NCI-H82 (cell line): ENCODE measurements at places on chromosomes 7 and 10.

DNA sequence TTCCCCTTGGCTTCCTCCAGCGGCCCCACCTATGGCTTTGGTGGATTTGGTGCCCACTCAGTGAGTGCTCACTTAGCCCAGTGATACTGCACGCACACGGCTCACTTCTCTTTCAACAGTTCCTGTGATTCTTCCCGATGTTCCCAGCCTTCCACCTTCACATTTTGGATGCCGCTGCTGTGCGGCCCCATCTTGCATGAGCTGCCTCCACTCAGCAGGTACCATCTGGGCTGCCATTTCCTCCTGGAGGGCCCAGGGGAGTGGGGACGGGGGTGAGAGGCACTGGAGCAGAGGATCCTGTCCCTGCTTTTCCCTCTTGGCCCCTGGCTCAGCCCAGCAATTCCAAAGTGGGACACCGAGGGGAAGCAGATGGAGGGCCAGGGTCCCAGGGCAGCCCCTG is 323.3 kb upstream of the ZNF32 start:
- DNase-seq: no peak

DNA sequence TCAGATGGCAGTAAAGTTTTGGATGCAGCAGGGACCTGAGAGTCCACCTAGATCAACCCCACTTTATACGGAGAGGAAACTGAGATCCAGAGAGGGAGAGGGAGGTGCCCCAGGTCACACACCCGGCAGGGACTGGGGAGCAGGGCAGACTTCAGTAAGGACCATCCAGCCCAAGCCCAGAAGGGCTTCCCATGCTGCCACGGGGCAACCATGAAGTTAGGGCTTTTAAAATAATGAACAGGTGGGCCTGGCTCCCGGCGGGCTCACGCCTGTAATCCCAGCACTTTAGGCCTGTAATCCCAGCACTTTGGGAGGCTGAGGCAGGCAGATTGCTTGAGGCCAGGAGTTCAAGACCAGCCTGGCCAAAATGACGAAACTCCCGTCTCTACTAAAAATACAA is 98.5 kb downstream of the HIP1 start:
- peak; percentile 87 for DNase-seq

DNA sequence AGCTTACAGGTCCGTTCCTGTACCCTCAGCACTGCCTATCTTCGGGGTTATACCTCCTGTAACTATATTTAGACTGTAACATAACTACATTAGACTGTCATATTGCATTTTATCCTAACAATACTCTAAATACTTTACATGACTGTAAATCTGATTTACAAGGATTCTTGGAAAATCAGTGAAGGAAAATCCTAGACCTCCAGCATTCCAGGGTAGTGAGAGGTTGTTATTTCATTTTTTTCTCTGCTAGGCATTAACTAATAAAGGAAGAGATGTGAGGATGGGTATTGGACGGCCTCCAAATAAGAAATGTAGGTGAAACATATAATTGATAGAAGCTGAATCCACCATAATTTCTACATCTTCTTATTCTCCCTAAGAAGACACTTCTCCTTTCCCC is 569.4 kb downstream of the CALN1 start:
- DNase-seq: no peak

- no peak for DNase-seq
Observed at GRCh38 chr7:92634205-92634604, 44.0 kb upstream of the FAM133B start.

GRCh38 chr10:52486840-52487611 is 172.9 kb downstream of the DKK1 start:
- DNase-seq: no peak

DNA sequence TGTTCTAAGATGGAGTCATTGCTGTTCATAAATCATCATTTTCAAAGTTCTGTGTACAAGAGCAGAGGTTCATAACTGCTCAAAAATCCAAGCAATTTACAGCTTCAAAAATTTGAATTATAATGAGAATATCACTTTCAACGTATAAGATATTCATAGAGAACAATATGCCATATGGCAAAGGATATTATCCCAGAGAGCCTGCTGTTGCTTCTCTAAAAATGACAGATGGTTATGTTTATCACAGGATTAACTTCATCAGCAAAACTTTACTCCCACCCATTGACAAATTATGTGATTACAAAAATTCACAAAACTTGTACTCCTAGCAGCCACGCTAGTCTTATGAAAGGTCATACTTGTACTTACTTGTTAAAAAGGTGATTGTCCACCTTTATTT is 105.1 kb downstream of the PIP4K2A start:
- DNase-seq: peak; percentile 42

GRCh38 chr7:77362905-77363304 is 53.2 kb downstream of the GSAP start:
- DNase-seq: no peak

DNA sequence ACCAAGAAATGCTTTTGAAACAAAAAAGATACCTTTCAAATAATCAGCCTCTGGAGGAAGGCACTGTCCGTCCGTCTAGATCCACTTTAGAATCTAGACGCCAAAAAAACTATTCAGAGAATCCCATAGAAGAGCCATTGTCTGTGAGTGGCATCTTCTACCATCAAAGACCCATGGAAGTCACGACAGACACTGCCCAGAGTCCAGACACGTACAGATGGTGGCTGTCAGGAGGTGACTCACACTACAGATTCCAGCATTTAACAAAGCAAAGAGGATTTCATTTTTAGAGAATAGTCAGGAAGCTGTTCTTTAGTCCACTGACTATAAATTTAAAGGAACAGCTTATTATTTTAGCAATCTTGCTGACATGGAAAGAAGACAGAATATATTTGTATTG is 11.7 kb downstream of the C1QL3 start:
- peak; percentile 53 for DNase-seq

DNA sequence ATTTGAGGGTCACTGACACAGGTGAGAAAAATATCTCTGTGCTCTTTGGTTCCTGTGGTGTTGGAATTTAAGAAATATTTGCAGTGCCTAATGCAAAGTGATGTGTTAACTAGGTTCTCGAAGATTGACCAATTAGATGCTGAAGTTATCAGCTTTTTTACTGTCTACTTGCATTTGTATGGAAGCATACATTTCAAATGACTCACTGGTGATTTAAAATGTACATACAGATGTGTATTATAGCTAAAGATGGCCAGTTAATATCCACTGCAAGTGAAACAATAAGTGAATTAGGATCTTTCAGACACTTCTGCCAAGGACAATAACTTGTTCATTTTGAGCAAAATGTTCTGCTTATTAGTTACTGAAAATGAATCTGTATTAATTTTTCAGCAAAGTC is 205.0 kb downstream of the FANK1 start:
- no peak for DNase-seq

DNA sequence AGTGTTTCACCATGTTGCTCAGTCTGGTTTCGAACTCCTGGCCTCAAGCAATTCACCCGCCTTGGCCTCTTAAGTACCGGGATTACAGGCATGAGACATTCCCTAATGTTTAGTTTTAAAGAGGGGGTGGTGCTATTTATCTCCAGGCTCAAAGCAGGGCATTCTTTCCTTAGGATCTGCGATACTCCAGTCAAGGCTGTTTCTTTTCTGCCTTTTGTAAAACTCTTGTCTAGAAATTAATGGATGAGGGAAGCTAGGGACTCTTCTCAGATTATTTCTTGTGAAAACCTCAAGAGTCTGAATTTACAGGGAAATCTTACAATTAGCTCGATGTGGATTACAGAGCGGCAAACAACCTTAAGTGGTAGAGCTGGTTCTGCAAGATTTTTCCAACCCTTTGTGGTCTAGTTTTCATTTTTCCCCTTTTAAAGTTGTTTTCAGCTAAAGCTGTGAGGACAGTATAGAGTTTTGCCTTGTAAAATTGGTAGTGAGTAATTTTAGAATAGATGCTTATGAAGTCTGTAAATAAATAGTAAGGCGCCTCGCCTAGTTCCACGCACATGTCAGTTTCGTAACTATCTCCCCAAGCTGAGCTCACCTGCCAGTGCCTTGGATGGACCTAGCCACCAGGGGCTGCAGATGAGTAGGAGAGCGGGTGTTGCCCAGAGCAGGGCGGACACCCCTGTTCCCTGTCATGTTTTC is 53.1 kb downstream of the CUX1 start:
- DNase-seq: peak; percentile 26
